ENCODE measurements at places on chromosomes 13 and 19. TPM values are rescaled to one million over a fixed set of nuclear protein-coding genes. Genes with fewer than 3 reads are reported as not detected.

The SERPINE3 gene
- not detected for polyA plus RNA-seq

The ZNF112 gene
- polyA plus RNA-seq: 0.38 TPM

The ZNF554 gene
- 2.5 TPM for polyA plus RNA-seq

The PDE4C gene
- not detected for polyA plus RNA-seq

The C19orf85 gene
- polyA plus RNA-seq: not detected

The CCDC169 gene
- not detected for polyA plus RNA-seq

The ATG4D gene
- polyA plus RNA-seq: 20.7 TPM

GRCh38 chr13:46146898-46147297 is 35.1 kb downstream of the LCP1 start:
- no peak for DNase-seq

- no peak for DNase-seq
These were observed 21.4 kb downstream of the FOXO1 start for GRCh38 chr13:40644838-40645604.

GRCh38 chr19:39017026-39017425 is 15.3 kb downstream of the FBXO27 start:
- no peak for DNase-seq

DNA sequence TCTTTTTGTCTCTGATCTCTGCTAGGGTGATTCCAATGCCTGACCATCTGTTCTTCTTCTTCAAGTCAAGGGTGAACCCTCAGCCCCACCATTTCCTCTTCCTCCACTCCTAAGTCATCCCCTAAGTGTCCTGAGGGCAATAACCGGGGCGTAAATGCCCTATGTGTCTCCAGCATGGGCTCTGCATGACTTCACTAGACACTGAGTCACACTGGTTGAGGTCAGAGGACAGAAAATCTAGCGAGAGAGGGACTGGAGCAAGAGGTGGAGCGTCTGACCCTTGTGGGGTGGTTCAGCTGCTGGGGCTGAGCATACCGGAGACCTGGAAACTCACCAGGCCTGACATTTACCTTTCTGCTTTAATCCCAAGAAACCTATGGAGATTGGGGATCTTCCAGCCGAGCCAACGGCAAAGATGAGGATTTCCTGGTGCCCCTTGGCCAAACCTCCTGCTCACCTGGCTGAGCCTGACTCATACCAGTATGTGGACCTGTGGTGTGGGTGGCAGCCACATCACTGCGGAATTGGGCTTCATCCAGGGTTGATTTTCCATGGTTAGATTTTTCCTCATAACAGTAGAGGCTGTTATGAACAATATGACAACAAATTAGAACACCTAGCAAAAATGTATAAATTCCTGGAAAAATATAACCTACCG is 26.9 kb downstream of the SCGB2B2 start:
- no peak for DNase-seq

- DNase-seq: no peak
These were observed 239.7 kb upstream of the MAB21L1 start for GRCh38 chr13:35716186-35716585.

- DNase-seq: peak; percentile 85
These were observed 57.8 kb downstream of the IER2 start for GRCh38 chr19:13207846-13208671.

- DNase-seq: no peak
These were observed 55.8 kb upstream of the POMP start for GRCh38 chr13:28603043-28603664.

DNA sequence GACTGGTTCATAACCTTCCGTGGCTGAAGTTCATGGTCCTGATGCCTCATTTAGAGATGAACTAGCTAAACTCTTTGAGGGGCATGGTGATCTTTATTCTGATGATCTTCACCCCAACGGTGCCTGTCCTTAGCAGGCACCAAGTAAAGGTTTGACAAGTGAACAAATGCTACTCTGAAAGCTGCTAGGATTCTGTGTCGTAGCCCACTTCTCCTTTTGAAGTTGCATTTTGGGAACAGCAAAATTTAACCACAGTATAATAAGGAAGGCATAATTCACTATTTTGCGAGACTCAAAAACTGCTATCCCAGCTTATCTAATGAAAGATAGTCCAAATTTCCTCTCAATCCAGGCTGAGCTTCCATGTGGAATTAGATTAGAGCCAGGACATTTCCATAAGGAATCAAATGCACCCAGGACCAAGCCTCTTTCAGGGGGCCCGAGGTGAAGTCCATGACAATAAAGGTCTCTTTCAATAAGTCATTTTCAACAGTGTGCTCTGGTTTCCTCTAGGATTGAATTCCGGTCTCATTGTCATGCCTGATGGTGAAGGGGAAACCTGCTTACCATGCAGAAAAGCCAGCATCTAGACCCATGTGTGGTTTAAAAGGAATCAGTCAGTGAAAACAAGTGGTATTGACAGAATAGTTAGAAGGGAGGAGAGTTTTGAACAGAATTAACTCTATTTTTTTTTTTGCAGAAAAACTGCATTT is 23.1 kb downstream of the SIAH3 start:
- no peak for DNase-seq

- DNase-seq: no peak
These were observed 16.5 kb downstream of the RXFP2 start for GRCh38 chr13:31755803-31756212.

GRCh38 chr13:57675526-57675925 is 44.0 kb downstream of the PCDH17 start:
- DNase-seq: no peak

DNA sequence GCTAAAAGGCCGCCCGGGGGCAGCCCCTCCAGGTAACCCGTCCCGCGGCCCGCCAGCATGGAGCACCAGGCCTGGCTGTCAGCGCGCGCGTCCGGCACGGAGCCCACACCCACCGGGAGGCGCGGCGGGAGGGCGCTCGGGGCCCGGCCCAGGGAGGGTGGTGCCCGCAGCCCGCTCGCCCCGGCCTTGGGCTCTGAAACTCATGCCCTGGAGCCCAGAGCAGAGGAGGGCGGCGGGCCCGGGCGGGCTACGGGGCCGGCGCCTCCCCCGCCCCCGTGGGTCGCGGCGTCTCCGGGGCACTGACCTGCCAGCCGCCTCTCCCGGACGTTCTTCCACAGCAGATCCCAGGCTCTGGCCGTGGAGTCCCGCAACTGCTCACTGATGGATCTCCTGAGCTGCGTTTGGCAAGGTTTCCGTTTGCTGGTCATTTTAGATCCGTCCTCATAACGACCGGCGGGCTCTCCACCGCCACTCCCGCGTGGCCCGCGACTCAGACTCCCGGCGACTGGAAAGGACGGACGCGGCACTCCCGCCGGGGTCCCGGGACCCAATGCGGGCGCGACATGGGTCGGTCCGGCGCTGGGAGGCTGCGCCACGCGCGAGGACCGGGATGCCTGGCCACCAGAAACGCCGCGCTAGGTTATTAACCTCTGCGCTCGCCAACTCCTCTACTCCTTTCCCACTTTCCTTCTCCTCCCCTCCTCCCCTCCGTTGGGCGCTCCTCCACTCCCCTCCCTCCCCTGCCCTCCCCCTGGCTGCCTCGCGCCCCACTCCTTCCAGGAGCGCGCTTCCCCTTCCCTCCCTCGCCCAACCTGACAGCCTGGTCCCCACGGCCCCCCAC is 64.7 kb upstream of the STARD13 start:
- no peak for DNase-seq

DNA sequence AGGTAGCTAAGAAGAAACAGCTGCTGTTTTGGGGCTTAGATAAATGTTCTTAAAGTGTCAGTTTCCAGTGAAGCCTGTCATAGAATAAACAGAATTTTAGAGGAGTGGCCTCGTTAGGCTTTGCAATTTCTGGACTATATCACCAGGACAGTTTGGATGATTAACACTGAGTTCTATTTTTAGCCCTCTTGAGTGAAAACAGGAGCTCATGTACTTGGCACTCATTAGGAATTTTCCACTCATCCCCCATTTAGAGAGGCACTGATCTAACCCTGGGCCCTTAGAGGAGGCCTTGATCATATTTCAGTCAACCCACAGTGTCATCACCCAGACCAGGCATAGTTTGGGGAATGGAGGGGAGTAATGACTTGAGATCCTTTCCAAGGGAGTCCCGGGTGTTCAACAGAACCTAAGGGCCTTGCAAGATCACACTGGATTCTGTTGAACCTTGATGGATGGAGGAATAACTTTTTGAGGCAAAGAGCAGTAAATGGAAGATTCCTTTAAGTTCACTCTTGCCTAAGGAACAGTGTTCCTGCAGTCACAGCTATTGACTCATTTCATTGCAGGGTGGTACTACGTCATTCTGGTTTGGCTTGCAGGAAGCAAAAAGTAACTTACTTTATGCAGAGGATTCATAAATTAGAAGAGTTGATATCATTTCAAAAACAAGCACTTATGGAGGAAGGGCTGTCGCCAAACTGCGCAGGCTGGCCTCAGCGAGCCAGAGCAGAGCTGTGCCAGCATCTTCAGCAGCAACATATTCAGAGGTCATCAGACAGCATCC is 160.2 kb downstream of the SLC7A1 start:
- DNase-seq: no peak

DNA sequence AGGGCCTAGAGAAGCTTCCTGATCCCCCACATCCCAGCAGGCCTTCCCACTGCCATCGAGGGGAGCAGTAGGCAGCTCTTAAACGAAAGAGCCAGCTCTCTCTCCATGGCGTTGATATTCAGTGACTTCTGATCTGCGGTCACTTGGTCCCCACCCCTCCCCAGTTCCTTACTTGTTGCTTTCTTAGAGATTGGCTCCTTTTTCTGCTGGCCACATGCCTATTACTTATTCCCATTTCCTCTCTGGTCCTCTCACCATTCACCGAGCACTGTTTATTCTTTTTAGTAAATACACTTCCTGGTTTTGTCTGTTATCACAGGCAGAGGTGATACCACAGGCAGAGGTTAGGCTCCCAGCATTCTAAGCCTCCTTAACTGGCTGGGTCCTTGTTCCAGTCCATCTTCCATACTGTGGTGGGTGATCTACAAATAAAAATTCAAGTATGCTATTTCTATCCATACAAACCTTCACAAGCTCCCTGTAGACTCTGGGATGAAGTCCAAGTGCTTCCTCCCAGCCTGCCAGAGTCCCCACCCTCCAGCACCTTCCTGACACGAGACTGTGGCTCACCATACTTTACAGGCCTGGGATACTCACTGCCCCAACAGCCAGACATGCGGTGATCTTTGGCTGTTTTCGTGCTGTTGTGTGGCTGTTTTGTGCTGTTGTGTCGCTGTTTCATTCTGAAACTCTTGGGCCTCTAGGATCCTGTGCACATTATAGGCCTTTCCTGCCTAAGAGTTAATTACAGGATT is 315.9 kb downstream of the ATP8A2 start:
- DNase-seq: no peak
